ENCODE measurements at places on chromosomes 2 and 18.

DNA sequence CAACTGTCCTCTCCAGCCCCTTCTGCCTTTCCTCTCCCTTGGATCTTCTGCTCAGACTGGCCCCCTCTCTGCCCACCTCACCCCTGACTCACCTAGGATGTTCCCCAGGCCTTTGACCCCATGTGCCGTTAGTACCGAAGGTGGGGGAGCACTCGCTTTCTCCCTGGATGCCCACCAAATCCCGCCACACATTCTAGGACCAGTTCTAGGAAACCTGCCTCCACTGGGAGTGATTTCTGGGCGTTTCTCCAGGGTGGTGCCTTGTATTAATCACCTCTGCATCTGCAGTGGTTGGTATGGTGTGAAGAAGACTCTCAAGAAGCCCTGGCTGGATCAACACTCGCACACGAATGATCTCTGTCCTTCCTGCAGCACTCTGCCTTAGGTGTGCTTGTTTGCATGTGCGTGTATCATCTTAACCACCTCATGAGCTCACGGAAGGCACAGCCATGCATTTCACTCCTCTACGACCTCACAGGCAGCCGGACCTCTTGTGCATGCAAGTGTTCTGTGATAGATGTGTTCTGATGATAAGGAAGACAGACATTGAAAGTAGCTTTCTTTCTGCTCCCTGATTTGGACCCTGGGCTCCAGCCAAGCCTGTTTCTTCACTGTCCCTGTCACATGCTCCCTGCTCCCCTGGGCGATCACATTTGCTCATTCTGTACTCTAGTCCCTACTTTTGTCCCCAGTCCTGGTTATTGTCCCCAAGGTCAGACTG lies 69.4 kb downstream of the LIPG start:
- no peak for DNase-seq

DNA sequence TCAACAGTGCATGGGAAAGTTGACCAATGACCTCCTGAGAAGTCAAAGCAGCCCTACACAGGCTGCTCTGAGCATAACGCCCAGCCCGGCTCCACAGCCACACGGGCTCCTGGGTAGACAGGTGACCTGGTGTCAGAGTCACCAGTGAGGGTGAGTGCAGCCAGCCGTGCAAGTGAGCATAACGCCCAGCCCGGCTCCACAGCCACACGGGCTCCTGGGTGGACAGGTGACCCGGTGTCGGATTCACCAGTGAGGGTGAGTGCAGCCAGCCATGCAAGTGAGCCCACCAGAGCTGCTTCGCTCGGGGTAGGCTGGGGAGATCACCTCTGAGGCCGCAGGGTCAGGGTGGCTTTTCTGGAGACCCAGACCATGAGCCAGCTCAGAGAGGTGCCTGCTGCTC lies 94.3 kb upstream of the TMEM18 start:
- no peak for DNase-seq

- DNase-seq = no peak
Measured at GRCh38 chr2:45435316-45435715, 175.8 kb downstream of the SRBD1 start.

GRCh38 chr2:43019536-43020183 lies 206.7 kb downstream of the ZFP36L2 start:
- DNase-seq = no peak

- no peak for DNase-seq
Measured at GRCh38 chr18:11366410-11366809, 217.0 kb upstream of the PIEZO2 start.

DNA sequence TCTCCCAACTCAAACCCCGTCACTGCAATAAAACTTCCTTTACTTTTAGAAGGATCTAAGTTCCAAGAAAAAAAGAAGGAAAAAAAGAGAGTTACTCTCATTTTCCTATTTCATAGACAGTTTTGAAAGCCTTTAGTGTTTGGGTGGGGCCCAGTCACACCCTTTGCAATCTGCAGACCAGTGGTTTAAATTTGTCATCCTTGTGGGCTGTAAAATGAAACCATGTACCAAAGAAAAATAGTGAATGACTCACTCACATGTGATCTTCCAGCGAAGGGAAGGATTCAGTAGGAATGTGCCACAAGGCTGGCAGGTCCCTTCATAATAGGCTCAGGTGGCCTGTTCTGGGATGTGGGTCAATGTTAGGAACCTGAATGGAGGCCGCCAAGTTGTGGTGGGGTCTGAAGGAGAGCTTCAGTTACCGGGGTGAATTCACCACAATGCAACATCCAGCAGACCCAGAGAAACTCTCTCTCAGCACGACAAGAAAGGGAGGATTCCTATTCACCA lies 28.3 kb downstream of the ANXA4 start:
- DNase-seq = no peak

GRCh38 chr18:40902436-40902835 lies 1052.6 kb upstream of the PIK3C3 start:
- DNase-seq = no peak

All from activated T-helper 1 cell treated with anti-CD3 and anti-CD28 coated beads, Interleukin-2, amount 50 U/mL, for 16 hours (primary cell).